ENCODE measurements at places on chromosomes 4 and X. TPM values are rescaled to one million over a fixed set of nuclear protein-coding genes. Genes with fewer than 3 reads are reported as not detected.

TCEAL7 gene
- total RNA-seq, result 1.7 TPM

TSPAN6 gene
- 4.2 TPM for total RNA-seq

PCDH7 gene
- total RNA-seq, result 18.7 TPM

SYNPO2 gene
- total RNA-seq, result 196 TPM

CXCL6 gene
- total RNA-seq, result not detected

RNF175 gene
- total RNA-seq, result 0.38 TPM

AFAP1 gene
- total RNA-seq, result 6.2 TPM

IRS4 gene
- total RNA-seq, result not detected

CHIC1 gene
- 11.2 TPM for total RNA-seq

FRMPD3 gene
- 0.05 TPM for total RNA-seq

NEK1 gene
- 13.5 TPM for total RNA-seq

HMGB3 gene
- total RNA-seq, result 9.0 TPM

SRPX2 gene
- total RNA-seq, result 8.6 TPM

SSX7 gene
- total RNA-seq, result not detected

USP17L10 gene
- total RNA-seq, result not detected

NLGN3 gene
- 0.38 TPM for total RNA-seq

ASB12 gene
- 2.7 TPM for total RNA-seq

CABS1 gene
- total RNA-seq, result not detected

NPY5R gene
- total RNA-seq, result not detected

DMP1 gene
- total RNA-seq, result not detected

PCDH19 gene
- 0.32 TPM for total RNA-seq

NHS gene
- total RNA-seq, result 1.2 TPM

ZNF630 gene
- 2.9 TPM for total RNA-seq

RPL34 gene
- total RNA-seq, result 703 TPM

ABCG2 gene
- total RNA-seq, result 0.75 TPM

UCHL1 gene
- 9.5 TPM for total RNA-seq

SLITRK2 gene
- total RNA-seq, result 0.27 TPM

CSAG2 gene
- total RNA-seq, result not detected

COX18 gene
- 15.9 TPM for total RNA-seq

CITED1 gene
- not detected for total RNA-seq

RRH gene
- not detected for total RNA-seq

RS1 gene
- total RNA-seq, result not detected

TEX13D gene
- total RNA-seq, result not detected

GAGE12J gene
- total RNA-seq, result not detected

GLRA2 gene
- not detected for total RNA-seq

MAGEA2B gene
- not detected for total RNA-seq

CT83 gene
- not detected for total RNA-seq

ZDHHC15 gene
- 2.8 TPM for total RNA-seq

AGTR2 gene
- total RNA-seq, result 0.13 TPM

FAM200B gene
- total RNA-seq, result 25.5 TPM

COL4A6 gene
- 7.4 TPM for total RNA-seq

CENPVL1 gene
- not detected for total RNA-seq

PAGE2B gene
- not detected for total RNA-seq

CLNK gene
- not detected for total RNA-seq

CDS1 gene
- 0.19 TPM for total RNA-seq

FAT1 gene
- 48.0 TPM for total RNA-seq

IBSP gene
- not detected for total RNA-seq

MRPS18C gene
- total RNA-seq, result 68.7 TPM

PHOX2B gene
- total RNA-seq, result not detected

MAB21L2 gene
- 0.11 TPM for total RNA-seq

NDNF gene
- total RNA-seq, result 8.1 TPM

SERTM2 gene
- total RNA-seq, result not detected

P2RY8 gene
- 1.6 TPM for total RNA-seq
